ENCODE measurements at places on chromosomes 12 and 14.

DNA sequence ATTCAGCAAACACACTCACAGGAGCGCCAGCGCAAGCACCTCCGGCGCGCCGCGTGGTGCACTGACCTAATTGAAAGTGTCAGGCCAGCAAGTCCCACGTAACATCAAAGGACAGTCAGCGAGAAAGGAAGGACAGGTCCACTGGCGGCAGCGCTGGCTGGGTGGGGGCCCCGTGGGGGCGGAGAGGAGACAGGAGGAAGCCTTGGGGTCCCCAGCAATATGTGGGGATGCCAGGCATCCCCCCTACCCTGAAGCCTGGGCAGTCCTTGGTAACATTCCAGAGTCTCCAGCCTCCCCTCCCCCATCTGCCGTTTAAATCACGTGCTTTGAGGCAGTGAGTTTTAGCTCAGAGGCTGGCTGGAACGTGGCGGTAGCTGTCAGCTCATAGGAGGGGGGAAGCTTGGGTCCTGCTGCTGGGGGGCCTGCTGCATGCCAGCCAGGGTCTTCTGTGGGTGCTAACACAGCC, 159.2 kb downstream of the CALM1 start:
- no peak for DNase-seq

- DNase-seq: no peak
These were observed 12.2 kb downstream of the PTPN11 start for GRCh38 chr12:112430929-112431328.

DNA sequence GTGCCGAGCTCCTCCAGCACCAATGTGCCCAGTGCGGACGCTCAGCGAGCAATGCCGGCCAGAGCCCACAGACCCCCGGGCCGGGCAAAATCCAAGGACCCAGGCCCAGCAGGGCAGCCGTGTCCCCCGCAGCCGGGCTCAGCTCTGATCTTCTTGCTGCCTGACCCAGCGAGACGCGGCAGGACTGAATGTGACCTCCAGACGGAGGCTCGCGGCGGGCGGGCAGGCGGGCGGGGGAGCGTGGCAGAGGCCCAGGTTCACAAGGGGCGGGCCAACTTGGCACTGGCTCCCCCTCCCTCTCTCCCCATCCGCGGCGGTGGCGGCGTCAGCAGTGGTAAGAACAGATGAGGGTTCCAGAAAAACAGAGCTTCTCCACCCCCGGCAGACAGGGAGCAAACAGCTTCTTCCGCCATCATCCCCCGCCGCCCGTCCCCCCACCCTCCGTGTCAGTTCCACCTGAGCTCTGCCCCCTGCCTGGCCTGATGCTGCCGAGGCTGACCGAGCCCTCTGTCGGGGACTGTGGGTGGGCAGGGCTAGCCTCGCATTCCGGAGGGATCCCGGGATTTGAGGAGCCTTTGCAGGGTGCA, 94.3 kb downstream of the RFLNA start:
- peak; percentile 47 for DNase-seq

GRCh38 chr12:50074936-50075807, 10.0 kb upstream of the SMARCD1 start:
- peak; percentile 80 for DNase-seq

DNA sequence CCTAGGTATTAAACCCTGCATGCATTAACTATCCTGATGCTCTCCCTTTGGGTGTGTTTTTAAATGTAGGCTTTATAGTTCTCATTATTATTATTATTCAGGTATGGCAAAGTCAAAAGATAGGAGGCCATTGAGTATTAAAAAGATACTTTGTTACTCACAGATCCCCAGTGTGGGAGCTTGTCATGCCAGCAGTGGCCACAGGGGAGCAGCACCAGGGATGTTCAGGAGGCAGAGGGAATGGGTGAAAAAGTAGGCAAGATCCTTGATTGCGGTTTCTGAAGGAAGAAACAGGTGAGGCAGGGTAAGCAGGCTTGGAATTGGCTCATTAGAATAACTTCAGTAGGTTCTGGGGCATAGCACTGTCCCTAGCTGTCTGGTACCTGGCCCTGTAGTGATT, 382.2 kb downstream of the MED13L start:
- no peak for DNase-seq

- DNase-seq: no peak
These were observed 602.9 kb downstream of the TMEM121 start for GRCh38 chr14:106129274-106129673.

DNA sequence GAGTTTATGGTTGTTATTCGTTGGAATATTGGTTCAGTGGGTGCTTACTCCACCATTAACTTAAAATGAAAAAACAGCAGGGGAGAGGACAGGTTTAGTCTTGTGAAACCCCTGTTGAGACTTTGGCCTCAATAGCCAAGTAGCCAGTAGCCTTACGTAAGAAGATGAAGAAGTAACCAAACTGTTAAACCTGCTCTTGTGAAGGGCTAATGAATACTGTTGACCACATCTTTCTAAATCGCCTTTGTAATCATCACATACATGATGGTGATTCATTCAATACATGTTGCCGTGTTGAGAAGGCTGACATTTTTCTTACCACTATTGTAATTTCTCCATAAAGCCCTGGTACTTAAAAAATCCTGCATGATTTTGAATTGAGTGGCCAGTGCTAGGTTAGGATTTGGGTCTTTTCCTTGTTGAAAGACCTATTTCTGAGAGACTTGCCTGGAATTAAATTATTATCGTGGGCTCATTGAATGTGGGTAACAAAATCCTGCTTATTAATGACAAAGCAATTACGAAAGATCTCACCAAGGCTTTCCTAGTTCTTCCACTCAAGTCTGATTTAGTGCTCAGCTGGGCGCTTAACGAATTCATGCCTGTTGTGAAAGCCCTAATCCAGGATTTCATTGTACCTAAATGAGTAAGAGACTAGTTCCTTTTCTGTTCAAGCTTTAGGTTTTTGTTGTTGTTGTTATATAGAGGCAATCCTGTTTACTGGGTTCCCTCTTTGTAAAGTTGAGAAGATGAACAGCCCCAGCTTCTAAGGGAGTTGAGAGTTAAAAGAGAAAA, 333.1 kb downstream of the FUT8 start:
- DNase-seq: no peak
